HFFc6 (cell line): ENCODE measurements at places on chromosomes 5 and 9.

- DNase-seq = no peak
Measured at GRCh38 chr5:124721229-124721735, 25.2 kb downstream of the ZNF608 start.

- no peak for DNase-seq
Measured at GRCh38 chr5:132641841-132642240, 16.1 kb upstream of the IL13 start.

- no peak for DNase-seq
Measured at GRCh38 chr5:179260324-179261070, 84.8 kb downstream of the ADAMTS2 start.

- no peak for DNase-seq
Measured at GRCh38 chr9:74220327-74220726, 276.8 kb upstream of the RORB start.

DNA sequence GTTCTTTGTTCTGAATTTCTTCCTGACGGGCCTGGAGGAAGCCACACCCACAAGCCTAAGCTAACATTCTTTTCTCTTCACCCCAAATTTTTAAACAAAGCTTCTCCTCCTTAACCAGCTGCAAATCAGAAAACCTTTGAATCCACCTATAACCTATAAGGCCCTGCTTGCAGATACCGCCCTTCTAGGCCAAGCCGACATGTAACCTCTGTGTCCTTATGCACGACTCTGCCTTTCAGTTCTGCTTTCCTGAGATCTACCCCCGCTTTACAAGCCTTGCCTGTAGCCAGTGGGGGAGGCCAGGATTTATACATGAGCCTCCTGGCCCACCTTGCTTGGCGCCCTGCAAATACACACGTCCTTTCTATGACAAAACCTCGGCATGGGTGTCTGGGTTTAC is 19.3 kb downstream of the BRD9 start:
- DNase-seq = no peak

- DNase-seq = no peak
Measured at GRCh38 chr9:72882117-72882775, 70.6 kb downstream of the ALDH1A1 start.

GRCh38 chr9:12956805-12957204 is 182.0 kb downstream of the LURAP1L start:
- no peak for DNase-seq

DNA sequence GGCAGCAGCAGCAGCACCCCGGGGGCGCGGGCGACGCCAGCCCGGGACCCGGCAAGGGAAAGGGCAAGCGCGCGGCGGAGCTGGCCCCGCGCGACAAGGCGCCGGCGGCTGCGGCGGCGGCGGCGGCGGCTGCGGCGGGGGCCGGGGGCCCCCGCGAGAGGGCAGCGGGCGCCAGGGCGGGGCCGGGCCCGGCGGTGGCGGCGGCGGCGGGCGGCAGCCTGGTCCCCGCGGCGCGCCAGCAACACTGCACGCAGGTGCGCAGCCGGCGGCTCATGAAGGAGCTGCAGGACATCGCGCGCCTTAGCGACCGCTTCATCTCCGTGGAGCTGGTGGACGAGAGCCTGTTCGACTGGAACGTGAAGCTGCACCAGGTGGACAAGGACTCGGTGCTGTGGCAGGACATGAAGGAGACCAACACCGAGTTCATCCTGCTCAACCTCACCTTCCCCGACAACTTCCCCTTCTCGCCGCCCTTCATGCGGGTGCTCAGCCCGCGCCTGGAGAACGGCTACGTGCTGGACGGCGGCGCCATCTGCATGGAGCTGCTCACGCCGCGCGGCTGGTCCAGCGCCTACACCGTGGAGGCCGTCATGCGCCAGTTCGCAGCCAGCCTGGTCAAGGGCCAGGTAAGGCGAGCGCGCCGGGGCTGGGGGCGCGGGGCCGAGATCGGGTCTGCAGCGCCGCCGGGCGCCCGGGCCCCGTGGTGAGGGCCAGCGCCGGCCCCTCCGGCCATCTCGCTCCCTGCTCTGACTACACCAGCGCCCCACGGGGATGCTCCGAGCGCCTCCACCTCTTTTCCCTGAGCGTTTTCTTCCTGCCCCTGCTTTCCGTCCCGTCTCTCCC is at the start of gene UBE2QL1:
TSS of gene UBE2QL1 (plus strand) at position 238 of the 843 bp plus-strand sequence. CDS start at position 273, 35 bp downstream.
- DNase-seq = no peak
